Kidney (tissue), 22 donors: ENCODE measurements at places on chromosomes 6 and 20. TPM values are rescaled to one million over a fixed set of nuclear protein-coding genes. Genes with fewer than 3 reads are reported as not detected.
A peak's percentile ranks its signal among the peaks of the same experiment; 100 is the strongest.

Gene DSP
- polyA plus RNA-seq, result 14.7 TPM

Gene SNAP25
- polyA plus RNA-seq, result 1.4 TPM

Gene KHDRBS2
- polyA plus RNA-seq, result not detected

GRCh38 chr6:154320181-154320580, 36.4 kb downstream of the IPCEF1 start:
- DNase-seq, result peak; percentile 46

GRCh38 chr20:64237316-64237715, 18.2 kb upstream of the PCMTD2 start:
- no peak for DNase-seq

GRCh38 chr6:18753076-18753475, 365.9 kb downstream of the RNF144B start:
- DNase-seq, result no peak

- DNase-seq, result no peak
These were observed 73.1 kb downstream of the SNAP25 start for GRCh38 chr20:10291568-10292248.

DNA sequence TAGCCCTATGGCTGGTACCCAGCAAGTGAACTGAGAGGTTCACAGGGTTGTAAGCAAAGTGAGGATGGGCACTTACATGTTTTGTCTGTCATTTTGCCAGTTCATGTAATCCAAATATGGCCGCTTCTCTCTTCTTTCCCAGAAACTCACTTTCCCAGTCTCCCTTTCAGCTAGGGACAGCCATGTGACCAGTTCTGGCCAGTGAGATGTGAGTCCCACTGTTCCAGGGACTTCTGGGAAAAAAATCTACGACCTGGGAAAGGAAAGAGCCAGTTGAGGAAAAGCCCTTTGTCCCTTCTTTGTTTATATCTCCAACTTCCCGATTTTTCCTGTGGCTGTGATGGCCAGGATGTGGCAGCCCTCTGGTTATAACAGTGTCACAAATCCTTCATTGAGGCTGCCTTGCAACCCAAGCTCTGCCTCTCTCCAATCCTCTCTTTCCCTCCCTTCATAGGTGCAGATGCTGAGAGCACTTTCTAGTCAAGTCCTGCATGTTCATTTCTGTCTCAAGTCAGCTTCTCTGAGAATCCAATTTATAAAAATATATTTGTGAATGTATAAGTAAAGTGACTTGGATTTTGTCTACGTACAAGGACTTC, 148.6 kb upstream of the ZFP64 start:
- DNase-seq, result no peak

Gene SOX18
- 36.5 TPM for polyA plus RNA-seq

GRCh38 chr6:168147205-168147738, 68.3 kb upstream of the FRMD1 start:
- peak; percentile 69 for DNase-seq
